ENCODE measurements at places on chromosomes 11 and 22.

DNA sequence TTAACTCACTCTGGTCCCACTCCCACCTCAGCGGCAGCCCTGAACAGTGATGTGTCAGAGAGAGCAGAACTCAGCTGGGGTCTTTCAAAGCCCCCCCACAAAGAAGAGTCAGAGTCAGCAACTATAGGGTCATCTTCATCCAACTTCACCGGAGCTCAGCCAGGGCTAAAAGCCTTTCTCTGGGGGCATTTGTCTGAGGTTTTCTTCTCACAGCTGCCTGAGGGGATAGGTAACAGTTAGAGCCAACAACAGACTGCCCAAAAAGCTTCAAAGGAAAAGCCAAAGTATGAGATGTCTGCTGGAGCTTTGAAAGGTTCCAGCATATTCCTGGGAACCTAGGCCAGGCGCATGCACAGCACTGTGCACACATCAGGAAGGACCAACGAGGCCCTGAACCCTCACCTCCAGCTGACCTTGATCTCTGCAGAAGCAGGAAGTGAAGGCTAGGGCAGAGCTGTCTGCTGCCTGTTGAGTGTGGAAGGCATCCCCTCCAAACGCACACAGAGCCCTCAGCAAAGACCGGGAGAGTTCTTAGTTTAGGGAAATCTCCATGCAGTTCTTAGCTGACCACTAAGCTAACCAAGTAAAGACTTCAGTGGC lies 28.1 kb upstream of the COMT start:
- DNase-seq, result no peak

GRCh38 chr11:66868726-66869566 lies 12.1 kb downstream of the LRFN4 start:
- peak; percentile 65 for DNase-seq

DNA sequence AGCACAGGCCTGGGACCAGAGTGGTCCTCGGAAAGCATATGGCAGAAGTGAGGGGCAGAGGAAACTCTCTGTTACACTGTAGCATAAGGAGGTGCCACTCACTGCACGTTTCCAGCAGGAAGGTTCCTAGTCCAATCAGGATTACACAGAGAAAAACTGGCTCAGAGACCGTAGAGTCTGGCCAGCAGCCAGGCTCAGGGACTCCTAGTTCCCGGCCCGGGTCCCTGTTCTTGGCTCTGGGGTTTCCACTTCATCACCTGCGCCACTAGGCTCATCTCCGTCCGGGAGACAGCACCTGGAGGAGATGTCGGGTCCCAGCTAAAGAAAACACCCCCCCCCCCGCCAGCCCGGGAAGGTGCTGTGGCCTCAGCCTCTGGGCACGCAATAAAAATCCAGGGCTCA lies 1.1 kb downstream of the TTLL12 start:
- no peak for DNase-seq

- no peak for DNase-seq
These were observed 30.3 kb downstream of the DKK3 start for GRCh38 chr11:11978098-11978637.

- DNase-seq, result peak; percentile 82
These were observed 669 bp downstream of the CDC42EP2 start for GRCh38 chr11:65315204-65315865.

DNA sequence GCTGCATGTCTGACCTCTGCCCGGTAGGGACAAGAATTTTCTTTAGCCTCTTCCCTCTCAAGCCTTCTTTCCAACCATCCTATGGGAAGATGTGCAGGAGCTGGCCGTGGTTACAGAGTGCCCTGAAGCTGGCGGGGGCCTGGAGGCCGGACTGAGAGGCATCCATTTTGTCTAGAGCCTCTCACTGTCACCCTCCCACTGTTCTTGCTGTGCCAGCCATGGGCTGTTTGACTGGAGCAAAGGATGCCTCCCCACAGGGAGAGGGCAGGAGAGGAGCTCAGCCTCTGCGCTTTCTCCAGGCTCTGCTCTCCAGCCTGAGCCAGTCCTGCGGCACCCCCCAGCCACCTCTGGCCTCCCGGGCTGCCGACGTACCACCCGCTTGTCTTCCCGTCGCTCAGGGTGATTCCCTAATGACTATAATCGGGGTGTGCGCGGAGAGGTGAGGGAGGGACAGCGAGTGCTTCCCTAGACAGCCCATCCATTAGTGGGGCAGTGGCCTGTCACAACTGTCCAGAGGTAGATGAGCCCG lies 123.8 kb downstream of the NECTIN1 start:
- no peak for DNase-seq

GRCh38 chr11:46207270-46207669 lies 70.2 kb upstream of the CREB3L1 start:
- no peak for DNase-seq

GRCh38 chr22:30747493-30747892 lies 52.8 kb downstream of the OSBP2 start:
- no peak for DNase-seq

- DNase-seq, result no peak
These were observed 709 bp upstream of the ST3GAL4 start for GRCh38 chr11:126354631-126355323.

GRCh38 chr11:121372671-121373429 lies 79.3 kb upstream of the SORL1 start:
- no peak for DNase-seq

DNA sequence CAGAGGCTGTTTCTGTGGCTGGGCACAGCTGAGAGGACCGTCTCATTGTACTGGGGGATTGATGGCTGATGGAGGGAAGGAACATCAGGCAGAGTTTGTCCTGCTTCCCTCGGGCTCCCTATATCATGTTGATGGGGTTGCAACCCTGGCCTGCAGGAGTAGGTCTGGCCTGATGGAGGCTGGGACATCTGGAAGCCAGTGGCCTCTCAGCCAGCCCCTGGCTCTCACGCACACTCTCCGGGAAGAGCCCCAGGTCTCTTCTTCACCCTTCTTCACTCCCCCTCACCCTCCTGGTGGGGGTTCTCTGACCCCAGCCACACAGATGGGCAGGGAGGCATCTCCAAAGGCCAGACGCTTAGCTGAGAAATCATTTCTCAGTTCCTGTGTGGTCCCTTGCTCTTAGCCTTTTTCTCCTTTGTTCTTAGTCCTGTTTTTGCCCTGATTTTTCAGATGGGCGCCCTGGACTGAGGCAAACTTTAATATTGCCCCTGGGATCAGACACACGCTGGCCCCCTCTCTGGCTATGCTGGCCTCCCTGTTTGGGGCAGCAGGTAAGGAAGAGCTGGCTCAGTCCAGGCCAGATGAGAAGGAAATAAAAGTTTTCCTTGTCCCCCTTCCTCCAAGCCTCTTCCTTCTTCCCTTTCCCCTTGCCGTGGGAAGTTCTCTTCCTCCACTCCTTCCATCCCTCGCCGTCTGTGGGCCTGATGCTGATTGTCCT lies 13.9 kb upstream of the ANO1 start:
- DNase-seq, result no peak

GRCh38 chr11:130873761-130874160 lies 42.5 kb downstream of the SNX19 start:
- no peak for DNase-seq

GRCh38 chr22:38032681-38033521 lies 24.3 kb upstream of the PICK1 start:
- no peak for DNase-seq

DNA sequence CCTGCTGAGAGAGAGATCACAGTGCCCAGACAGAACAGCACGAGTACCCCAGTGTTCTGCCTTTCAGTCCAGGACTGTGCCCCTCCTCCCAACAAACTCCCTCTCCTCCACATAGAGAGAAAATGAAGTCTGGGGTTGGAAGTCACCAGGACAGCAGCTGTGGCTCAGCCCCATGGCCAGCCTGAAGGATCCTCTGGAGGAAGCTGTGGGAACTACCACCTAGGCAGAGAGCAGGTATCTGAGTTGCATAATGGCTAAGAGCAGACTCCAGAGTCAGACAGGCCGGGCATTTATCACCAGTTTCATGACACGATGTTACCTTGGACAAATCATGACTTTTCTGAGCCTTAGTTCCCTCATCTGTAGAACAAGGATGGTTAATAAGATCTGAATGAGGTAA lies 61.2 kb upstream of the RRAS2 start:
- no peak for DNase-seq

- DNase-seq, result no peak
These were observed 614 bp downstream of the NR1H3 start for GRCh38 chr11:47258317-47258902.

DNA sequence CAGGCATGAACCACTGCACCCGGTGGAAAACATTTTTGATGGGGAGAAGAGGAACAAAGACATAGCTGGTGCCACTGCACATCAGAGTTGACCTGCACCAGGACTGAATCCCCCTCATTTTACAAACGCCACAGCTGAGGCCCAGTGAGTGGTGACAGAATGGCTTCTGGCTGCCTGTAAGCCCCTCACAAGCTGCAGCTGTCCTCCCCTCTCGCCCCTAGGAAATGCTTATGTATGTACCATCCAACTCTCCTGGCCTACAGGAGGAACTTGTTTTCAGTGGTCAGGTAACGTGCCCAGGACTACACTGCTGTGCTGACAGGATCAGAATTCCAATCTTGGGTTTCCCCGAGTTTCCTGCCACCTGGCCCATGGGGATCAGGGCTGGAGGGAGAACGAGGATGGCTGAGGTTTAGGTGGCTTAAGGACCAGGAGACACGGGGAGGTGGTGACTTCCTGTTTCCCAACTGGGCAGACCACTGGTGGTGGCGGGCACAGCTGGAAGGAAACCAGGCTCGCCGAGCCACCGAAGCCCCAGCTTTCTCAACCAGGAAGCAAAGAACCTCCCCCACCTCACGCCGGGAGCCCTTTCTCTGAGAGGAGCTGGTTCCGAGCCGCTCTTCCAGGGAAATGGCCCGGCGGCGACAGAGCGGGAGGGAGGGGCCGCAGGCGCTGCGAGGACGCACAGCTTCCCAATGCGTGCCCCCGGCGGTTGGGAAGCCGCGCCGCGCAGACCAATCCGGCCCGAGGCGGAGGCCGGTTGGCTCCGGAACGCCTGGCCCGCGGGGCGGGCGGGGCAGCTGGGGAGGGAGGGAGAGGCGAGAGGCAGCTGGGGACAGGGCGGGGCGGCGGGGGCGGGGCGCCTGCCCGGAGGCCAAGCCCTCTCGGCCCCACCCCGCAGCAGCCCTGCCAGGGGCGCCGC lies 1.0 kb upstream of the LRFN4 start:
- peak; percentile 63 for DNase-seq

GRCh38 chr11:118868659-118869058 lies 15.0 kb upstream of the CXCR5 start:
- DNase-seq, result no peak

GRCh38 chr11:132093536-132094259 lies 723.3 kb downstream of the NTM start:
- DNase-seq, result no peak

GRCh38 chr11:19862091-19862490 lies 149.5 kb downstream of the NAV2 start:
- no peak for DNase-seq

DNA sequence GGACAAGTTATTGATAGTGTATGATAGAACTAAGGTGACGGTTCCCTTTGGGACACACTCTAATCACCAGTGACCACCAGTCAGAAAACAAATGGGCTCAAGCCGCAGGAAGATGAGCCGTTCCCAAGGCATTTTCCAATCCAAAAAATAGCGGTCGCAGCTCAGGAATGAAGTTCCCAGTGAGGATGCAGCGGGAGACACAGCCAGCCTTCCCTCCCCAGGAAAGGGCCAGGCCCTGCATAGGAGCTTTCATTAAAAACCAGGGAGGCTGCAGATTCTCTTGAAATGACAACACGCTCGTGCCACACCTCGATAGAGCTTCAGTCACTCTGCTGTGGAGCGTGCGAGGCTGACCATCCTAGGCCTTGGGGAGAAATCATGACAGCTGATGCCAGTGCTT lies 65.8 kb upstream of the WNT7B start:
- no peak for DNase-seq

Data from stimulated activated CD4-positive, alpha-beta T cell treated with anti-CD3 and anti-CD28 coated beads, Interleukin-1b, Interleukin-23, amount 100 ng/mL, for 1 hour (primary cell).